Hematopoietic multipotent progenitor cell (in vitro differentiated cells): ENCODE measurements at places on chromosomes 5 and 9.

GRCh38 chr5:180212363-180213255, 3.6 kb upstream of the RASGEF1C start:
- DNase-seq = no peak

GRCh38 chr5:109146591-109146990, 263.2 kb downstream of the PJA2 start:
- no peak for DNase-seq

DNA sequence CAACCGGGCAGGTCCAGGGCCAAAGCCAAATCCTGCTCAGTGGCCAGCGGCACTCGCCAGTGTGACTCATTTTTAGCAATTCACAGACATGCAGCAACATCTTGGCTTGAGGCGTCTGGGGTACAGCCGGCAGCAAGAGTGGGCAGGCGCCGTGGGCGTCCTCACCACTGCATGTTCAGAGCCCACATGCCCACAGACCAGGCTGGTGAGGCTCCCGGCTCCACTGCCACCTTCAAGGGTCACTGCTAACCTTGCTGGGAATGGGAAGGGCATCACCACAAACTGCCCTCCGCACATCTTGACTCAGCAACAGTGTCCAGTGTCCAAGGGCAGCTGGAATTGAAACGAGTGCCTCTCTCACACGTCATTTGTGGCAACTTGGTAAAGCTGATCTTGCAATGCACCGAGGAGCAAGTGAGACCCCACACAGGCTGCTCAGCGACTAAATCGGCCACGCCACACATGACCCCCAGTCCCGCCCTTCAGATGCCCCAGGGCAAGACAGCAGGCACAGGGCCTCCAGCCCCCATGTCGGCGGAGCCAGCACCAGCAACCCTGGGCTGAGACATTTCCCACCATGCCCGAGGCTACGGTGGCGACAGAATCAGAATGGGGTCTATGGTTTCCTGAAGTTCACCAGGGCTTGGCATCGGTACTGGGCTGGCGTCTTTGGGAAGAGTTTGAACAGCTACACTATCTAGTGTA, 140.3 kb downstream of the ROR2 start:
- no peak for DNase-seq

DNA sequence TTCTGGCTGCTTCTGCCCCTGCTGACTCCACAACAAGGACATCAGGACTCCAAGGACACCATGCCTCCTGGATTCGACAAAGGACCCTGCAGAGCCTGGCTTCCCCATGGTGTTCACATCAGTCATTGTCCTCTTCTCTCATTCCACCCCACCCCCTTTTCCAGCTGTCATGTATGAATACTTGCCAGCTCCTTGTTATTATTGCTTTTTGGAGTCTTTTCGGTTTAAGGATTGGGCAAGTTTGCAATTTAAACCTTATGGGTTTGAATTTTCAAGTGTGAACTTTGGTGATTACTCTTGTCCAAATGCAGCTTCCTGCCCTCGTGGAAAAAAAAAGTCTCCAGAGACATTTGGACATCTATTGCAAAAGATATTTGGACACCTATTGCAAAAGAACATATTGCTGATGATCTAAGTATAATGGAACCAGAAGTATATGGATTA, 14.2 kb upstream of the LVRN start:
- no peak for DNase-seq

DNA sequence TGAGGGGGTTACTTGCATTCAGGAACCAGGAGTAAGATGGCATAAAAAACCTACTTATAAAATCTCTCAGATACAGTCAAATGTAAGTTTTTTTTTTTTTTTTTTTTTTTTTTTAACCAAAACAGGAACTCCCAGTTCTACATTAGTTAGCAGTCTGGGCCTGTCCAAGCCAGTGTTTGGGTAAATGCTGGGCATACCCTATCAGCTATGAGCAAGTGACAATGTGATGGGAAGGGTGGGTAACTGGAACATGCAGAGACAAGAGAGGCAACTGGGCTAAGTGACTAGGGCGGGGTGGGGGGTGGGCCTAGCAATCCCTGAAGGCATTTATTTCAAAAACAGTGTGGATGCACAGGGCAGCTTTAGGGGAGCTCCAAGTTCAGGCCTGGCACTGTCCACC, 2.3 kb downstream of the NMRK1 start:
- no peak for DNase-seq

DNA sequence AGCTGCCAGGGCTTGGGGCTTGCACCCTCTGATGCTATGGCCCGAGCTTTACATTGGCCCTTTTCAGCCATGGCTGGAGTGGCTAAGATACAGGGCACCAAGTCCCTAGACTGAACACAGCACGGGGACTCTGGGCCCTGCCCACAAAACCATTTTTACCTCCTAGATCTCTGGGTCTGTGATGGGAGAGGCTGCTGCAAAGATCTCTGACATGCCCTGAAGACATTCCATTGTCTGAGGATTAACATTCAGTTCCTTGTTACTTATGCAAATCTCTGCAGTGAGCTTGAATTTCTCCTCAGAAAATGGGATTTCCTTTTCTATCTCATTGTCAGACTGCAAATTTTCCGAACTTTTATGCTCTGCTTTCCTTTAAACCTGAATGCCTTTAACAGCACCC, 337.0 kb upstream of the SMC2 start:
- no peak for DNase-seq

- no peak for DNase-seq
Observed at GRCh38 chr5:90221951-90222350, 187.6 kb downstream of the CETN3 start.

DNA sequence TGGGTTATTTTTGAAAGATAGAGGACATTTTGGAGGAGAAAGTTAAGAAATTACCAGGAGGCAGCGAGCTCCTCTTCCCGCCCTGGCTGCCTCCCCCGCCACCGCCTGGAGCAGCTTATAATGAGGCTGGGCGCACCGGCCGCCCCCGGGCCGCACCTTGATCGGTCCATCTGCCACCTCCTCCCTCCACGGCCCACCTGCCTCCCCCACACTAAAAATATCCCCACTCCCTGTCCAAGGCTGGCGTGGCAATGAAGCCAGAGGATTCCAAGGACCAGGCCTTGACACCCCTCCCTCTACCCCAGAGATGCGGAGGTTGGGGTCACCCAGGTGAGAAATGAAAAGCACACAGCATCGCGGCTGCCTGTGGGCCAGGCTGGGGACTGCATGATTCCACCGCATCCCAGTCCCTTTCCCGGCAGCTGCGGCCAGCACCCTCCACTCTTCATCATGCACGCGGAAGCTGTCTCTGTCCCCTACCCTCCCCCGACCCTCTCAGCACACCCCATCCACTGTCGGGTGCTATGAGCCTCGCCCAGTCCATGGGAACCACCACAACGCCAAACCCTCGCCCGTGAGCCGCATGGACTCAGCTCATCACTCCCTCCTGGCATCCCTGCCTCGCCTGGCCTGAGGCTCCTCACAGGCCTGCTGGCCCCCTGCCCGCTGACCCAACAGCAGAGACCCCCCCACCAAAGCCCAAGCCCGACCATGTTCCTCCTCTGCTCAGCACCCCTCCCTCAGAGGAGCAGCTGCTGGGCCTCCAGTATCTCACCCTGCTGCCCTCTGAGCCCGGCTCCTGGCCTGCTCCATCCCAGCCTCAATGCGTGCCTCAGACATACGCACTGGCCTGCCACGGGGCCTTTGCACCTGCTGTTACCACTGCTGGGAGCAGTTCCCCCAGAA, 50.0 kb downstream of the SARDH start:
- DNase-seq = no peak

DNA sequence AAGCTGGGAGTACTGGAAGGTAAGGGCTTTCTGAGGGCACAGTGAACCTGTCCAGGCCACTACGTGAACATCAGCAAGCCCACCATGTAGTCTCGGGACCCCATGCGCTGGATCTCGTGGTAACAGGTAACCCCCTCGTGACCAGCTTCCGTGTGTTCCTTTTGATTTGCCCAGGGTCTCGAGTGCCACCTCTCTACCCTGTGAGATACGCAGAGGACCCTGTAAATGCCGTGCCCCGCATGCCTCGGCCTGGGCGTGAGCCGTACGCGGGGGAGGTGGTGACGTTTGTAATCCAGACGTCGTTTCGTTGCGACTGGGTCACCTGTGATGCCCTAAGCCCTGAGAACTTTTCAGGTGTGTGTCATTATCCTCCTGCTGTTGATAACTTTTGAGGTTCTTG, 45.5 kb downstream of the TENT4A start:
- DNase-seq = no peak

GRCh38 chr9:89744730-89745129, 139.9 kb downstream of the GADD45G start:
- DNase-seq = no peak

DNA sequence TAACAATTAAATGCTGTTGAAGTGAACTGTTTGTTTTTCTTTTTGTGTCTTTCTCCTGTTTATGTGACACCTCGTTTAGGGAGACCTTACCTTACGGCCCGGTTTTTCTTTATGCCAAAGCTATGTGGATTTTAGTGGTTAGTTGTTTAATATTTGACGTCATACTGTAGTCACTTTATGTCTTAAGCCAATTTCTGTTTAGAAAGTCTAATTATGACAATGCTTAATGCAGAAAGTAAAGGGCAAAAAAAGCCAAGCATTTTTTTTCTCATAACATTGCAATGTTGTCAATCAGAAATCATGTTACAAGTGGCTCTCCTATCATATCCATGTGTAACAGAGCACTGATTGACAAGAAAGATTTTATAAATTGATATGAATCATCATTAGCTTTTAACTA, 442.5 kb upstream of the ARRDC3 start:
- DNase-seq = no peak

DNA sequence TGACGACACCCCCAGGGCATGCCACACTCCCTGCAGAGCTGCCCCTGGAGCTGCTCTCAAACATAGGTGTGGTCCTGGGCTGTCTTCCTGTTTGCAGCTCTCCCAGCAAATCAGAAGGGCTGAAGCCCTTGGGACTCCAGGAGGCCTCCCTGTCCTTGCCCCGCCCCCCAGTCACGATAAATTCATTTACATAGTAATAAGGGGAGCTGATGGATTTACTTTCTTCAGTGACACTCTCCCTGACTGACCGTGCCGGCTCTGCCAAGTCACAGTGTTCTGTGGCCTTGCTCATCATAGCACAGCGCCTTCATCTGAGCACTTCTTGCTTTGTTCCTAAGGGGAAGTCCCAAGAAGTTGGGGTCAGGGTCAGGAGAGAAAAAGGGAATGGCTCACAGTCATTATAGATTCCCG, 121.4 kb downstream of the ENC1 start:
- DNase-seq = no peak
